ENCODE measurements at places on chromosomes 7 and 10. TPM values are rescaled to one million over a fixed set of nuclear protein-coding genes. Genes with fewer than 3 reads are reported as not detected.

- no peak for DNase-seq
Observed at GRCh38 chr10:67575532-67575931, 120.5 kb downstream of the CTNNA3 start.

DNA sequence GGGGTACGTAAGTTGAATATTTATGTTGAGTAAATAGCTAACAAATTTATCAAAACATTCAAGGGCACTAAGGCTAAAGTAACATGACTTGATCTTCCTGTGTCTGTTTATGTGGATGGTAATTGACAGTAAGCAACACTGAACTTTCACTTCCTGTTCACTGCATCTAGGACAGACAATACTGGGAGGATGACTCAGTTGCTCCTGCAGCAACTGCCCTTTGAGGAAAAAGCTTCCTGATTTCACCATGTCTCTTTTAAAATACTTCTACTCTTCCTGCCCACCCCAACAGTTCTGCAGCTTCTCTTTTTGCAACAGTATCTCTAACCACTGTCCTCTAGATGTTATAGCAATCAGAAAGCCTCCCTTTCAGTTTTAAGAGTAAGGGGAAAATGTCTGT is 76.6 kb upstream of the HGF start:
- DNase-seq: peak; percentile 39

- DNase-seq: peak; percentile 95
Observed at GRCh38 chr7:2641406-2642393, 9.9 kb downstream of the TTYH3 start.

GRCh38 chr10:86449926-86450558 is 71.5 kb downstream of the WAPL start:
- DNase-seq: no peak

The HYAL4 gene
- polyA plus RNA-seq: 0.05 TPM

The GRID2IP gene
- polyA plus RNA-seq: 0.10 TPM

DNA sequence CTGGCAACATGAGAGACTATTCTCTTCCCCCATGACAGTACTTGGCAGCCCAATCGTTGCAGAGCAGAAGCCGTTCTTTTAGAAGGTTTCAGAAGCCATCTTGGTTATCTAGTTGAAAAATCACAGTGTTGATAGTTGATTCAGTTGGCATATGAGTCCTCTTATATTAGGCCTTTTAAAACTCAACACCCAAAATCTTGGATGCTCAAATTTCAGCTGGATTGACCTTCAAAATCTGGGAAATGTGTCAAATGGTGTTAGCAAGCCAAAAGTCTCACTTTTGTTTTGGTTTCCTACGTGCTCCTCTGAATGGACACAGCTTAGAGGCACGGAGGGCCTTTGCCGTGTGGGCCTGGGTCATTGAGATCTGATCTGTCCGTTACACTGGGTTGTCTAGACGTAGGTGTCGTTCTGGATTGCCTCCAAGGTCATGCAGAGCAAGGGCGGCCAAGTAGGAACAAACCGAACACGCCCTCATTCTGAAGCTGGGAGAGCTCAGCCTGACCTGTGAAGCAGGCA is 59.3 kb upstream of the BMPER start:
- DNase-seq: no peak

The LRRC17 gene
- 28.5 TPM for polyA plus RNA-seq

- DNase-seq: no peak
Observed at GRCh38 chr7:37817591-37817960, 30.8 kb upstream of the NME8 start.

The HKDC1 gene
- not detected for polyA plus RNA-seq
